A549 treated with ZK216348 at 1 μM for 4 hours (cell line): ENCODE measurements at places on chromosomes 6 and 20. TPM values are rescaled to one million over a fixed set of nuclear protein-coding genes. Genes with fewer than 3 reads are reported as not detected.

PRSS35 gene
- total RNA-seq: 0.09 to 0.14 TPM (median 0.12 TPM) in 3 of 5 replicates, not detected in the others

CRISP3 gene
- total RNA-seq: not detected in 5 replicates

WFDC5 gene
- not detected in 5 replicates for total RNA-seq

TMX4 gene
- 9.5 to 16.8 TPM (median 14.9 TPM) in 5 replicates for total RNA-seq

OOEP gene
- total RNA-seq: not detected in 5 replicates

SCUBE3 gene
- total RNA-seq: 0.05 to 0.08 TPM (median 0.07 TPM) in 5 replicates
